Brain (organoid and tissue), 16 donors: ENCODE measurements at places on chromosomes 5 and 9.

DNA sequence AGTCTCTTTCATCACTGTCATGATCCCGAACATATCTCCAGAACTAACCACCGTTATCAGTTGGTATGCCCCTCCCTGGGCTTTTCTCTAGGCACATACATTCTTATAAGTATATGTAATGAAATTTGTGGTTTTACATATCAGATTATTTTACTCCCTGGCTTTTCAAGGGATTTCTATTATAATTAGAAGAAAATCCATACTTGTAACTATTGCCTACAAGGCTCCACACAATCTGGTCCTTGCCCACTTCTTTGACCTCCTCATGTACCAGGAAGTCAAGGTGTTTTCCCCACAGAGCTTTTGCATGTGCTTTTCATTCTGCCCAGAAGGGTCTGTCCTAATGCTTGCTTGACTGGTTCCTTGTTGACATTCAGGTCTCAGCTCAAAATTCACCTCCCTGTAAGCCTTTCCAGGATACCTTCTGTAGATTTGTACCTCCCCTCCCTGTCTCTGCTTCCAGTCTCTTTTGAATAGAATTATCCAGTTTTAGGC is 33.6 kb upstream of the HSD17B4 start:
- no peak for DNase-seq

DNA sequence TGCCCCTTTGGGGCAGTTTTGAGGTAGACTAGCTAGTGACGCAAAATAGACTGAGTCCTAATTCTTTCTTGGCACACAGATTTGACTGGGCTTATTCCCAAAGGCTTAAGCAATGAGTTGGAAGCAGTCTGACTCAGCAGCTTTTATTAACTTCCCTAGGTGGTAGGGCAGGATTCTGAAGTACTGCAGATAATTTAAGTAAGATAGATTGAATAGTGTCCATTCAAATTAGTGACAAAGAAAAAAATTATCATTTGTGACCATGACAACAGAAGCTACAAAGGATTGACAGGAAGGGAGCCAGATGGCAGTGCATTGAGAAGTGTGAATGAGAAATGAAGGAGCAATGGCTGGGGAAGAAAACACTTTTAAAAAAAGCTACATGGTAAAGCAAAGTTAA is 649.4 kb downstream of the CDH9 start:
- DNase-seq, result peak; percentile 65

DNA sequence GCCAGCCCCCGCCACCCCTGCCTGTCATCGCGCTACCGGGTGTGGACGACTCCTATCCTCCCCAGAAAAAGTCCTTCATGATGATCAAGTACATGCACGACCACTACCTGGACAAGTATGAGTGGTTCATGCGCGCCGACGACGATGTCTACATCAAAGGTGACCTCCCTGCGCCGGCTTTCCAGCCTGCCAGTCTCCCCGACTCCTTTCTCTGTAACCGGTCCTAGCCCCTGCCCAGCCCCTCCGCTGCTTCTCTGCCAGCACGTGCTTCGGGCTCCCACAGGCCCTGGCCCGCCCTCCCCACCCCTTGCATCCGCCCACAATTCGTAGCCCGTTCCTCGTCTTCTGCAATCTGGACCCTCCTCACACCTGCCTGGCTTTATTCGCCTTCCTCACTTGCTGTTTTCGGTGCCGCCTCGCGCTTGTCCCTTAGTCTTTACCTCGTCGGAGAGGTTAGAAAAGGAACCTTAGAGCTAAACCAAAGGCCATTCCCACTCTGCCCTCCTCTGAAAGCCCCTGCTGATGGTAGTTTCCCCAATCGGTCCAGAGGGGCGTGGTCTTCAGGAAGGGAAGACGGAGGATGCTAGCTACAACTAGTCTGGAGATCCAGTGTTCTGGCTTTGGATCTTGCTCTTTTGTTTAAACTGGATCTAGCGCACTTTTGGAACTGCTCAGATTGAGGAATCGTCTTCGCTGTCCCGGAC is 1.4 kb downstream of the CHSY3 start:
- DNase-seq, result peak; percentile 75

DNA sequence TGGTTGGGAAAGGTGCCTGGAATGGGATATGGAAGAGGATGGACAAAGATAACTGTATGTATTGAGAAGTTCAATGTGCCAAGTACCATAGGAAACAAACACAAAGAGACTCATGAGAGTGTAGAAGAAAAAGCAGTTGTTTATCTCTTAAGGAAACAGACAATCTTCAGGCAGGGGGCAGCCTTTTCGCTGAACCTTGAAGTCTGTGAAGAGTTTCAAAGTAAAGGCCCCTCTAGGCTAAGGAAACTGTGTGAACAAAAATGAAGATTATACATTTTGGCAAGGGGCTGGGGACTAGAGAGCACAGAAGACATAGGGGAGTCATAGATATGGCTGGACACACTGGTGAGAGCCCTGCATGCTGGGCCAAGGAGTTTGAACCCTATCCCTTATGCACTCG is 27.5 kb upstream of the FRMPD1 start:
- no peak for DNase-seq

DNA sequence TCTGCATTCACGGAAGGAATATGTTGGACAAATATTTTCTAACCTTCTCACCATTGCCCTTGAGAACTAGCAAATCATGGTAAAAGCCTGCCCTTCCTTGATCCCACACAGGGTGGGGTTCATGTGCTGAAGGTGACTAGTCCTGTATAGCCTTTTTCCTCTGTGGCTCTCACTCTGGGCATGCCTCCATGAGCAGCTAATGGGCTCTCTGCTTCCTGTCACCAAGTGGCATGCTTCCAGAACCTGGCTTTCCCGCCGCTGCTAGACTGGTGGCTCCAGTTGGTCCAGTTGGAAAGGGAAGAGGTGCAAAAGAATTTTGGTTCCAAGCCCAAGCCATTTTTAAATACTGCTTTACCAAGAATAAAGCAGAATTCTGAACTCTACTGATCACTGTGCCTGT is 35.5 kb downstream of the FBXO10 start:
- DNase-seq, result no peak

DNA sequence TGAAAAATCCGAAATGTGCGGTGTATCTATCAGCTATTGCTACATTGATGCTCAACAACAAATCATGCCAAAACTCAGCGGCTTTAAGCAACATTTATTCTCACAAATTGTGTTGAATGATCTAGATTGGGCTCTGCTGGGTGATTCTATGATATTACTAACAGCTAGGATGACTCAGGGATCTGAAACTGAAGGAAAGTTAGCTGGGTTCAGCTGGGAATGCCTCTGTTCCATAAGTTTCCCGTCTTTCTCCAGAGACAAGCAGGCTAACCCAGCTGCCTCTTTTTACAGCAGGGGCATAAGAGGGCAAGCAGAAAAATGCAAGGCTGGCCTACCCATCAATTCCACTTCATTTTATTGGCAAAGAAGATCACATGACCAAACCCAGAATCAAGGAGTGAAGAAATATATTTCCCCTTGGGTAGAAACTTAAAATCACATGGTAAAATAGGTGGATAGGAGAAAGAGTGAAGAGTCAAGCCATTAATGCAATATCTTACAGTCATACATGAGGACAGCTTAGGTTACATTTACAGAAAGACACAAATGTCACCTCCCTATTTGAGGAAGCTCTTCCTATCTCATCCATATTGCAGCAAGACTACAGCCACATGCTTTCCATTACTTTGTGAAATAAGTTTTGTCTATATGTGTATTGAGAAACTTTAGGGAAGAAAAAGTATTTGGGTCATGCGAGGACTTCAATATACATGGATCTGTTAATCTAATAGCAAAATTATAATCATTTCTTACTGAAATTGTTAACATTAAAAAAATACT is 30.8 kb downstream of the IL7R start:
- no peak for DNase-seq

GRCh38 chr5:71564895-71565294 is 22.2 kb upstream of the MCCC2 start:
- peak; percentile 57 for DNase-seq

DNA sequence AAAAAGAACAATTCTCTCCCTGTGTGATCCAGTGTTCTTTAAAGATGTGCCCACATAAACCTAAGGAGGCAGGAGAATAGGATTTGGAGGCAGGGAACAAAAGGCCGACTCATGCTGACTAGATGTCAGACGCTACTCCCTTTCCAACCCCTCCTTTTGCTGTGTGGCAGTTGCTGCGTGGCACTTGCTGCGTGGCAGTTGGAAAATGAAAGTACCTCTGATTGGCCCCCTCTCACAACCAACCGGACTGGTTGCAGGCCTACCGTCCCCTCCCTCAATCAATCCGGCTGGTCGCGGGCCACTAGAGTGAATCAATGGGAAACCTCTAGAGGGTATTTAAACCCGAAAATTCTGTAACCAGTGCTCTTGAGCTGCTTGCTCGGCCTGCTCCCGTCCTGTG is 551.0 kb downstream of the KIF4B start:
- no peak for DNase-seq

- no peak for DNase-seq
These were observed 10.0 kb upstream of the HDHD3 start for GRCh38 chr9:113386571-113387393.

DNA sequence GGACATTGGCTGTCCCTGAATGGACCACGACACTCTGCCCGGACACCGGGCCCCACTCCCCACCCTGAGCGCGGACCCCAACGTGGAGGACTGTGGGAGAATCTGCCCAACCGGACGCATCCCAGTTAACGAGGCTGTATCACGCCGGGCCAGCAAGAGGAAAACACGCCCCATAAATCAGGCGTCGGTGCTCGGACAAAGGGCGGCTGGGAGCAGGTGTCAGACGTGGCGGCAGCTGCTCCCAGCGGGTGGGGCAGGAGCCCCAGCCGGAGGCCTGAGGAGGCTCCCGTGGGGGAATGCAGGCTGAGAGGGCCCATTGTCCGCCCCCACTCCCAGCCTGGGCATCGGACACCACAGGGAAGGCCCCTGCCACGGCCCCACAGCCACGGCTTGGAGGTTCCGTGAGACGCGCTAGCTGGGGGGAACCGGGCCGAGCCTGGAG is 19.2 kb downstream of the NOTCH1 start:
- peak; percentile 63 for DNase-seq

GRCh38 chr9:109369285-109369684 is 48.4 kb upstream of the EPB41L4B start:
- DNase-seq, result no peak

- DNase-seq, result no peak
These were observed 83.7 kb upstream of the SPRY4 start for GRCh38 chr5:142408536-142408935.

DNA sequence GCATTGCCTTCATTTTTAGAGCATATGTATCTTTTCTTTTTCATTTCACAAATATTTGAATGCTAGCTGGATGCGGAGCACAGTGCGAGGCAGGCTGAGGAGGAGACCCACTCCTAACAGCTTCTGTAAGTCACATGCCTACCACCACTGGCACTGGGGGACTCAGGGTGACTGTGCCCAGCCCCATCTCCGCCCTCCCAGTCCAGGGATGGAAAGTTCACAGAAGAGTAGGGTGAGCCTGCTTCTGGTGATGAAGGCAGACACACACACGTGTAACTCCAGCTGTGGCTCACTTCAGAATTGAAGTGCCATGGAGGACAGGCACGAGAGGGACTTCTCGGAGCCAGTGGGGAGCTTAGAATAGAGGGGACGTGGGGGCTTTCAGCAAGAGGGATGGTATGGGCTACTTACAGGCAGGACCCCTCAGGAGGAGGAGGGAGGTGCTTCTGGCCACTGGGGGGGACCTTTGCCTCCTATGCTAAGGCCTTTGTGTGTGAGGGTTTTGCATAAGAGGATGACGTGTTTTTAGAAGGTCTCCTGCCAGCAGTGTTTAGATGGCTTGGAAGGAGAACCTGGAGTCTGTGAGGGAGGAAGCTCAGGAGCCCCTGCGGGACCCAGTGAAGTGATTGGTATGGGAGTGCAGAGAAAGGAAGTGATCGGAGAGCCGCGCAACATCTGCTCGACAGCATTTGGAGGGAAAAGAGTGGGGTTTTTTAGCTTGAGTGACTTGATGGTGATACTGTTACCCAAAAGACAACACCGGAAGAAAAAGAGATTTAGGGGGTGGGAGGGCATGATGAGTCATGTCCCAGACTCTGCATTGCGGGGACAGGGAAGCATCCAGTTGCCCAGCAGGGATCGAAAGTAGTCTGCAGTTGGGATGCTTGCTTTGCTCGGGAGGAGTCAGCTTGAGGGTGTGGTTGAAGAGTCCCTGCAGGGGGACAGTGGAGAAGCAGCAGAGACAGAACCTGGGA is 163.5 kb upstream of the OTULINL start:
- no peak for DNase-seq

GRCh38 chr5:133253070-133253469 is 201.3 kb downstream of the HSPA4 start:
- DNase-seq, result no peak

- no peak for DNase-seq
These were observed 68.2 kb downstream of the CDC14B start for GRCh38 chr9:96551403-96551802.

DNA sequence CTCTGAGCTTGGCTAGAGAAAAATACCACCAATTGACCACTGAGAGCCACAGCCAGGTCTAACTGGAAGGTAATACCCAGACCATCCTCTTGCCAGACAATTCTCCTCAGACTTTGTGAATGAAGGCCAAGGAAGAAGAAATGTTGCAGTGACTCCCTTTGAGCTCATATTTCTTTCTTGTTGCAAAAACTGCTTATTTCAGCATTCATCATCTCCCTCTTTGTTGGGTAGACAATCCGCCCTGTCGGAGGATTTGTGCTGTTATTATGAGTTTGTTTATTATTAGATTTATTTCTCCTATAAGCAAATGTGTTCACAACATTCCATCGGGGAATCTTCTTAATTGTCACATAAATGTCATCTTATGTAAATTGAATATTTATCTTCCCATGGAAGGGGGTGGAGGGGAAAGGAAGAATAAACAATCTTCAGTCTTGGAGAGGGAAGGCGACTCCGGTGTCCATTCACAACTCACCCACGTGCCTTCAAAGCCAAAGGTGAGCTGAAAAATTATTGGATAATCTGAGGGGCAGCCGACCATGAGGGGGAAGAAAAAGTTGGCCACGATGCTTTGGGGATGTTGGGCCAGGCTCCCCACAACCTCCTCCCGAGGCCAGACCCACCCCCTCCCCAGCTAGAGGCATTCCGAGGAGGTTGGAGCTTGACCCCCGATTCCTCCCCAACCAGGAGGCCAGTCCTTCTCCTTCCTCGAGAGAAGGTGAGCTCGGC is 1.8 kb upstream of the JADE2 start:
- no peak for DNase-seq

GRCh38 chr5:72848474-72849428 is 32.3 kb downstream of the TNPO1 start:
- DNase-seq, result peak; percentile 23

- DNase-seq, result no peak
These were observed 417.8 kb downstream of the TMEM161B start for GRCh38 chr5:87850843-87851242.

GRCh38 chr5:16271851-16272250 is 92.3 kb upstream of the MARCHF11 start:
- DNase-seq, result no peak

GRCh38 chr9:117377046-117377445 is 37.8 kb downstream of the ASTN2 start:
- peak; percentile 43 for DNase-seq

DNA sequence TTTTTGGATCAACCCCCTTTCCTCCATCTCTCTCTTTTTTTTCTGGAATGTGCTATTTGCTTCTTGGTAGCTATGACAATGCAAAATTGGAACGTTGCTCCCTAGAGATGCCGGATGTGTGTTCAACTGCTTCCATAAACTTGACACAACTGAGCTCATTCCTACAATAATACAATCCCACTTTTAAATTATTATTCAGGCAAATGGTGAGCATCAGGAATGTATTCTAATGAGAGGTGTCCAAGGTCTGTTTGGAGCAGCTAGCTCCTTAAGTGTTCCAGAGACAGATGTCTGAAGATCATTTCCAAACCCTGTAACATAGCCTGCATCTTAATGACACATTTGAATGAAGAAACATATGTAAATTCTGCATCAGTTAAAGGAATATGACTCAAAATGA is 518.4 kb downstream of the TAF11L14 start:
- peak; percentile 90 for DNase-seq

- no peak for DNase-seq
These were observed 2123.7 kb upstream of the C9orf72 start for GRCh38 chr9:29697011-29697410.
